Renal cortex interstitium (tissue), 15 donors: ENCODE measurements at places on chromosomes 3 and 15. TPM values are rescaled to one million over a fixed set of nuclear protein-coding genes. Genes with fewer than 3 reads are reported as not detected.

GRCh38 chr3:53081318-53081717, 35.4 kb upstream of the SFMBT1 start:
- no peak for DNase-seq

DNA sequence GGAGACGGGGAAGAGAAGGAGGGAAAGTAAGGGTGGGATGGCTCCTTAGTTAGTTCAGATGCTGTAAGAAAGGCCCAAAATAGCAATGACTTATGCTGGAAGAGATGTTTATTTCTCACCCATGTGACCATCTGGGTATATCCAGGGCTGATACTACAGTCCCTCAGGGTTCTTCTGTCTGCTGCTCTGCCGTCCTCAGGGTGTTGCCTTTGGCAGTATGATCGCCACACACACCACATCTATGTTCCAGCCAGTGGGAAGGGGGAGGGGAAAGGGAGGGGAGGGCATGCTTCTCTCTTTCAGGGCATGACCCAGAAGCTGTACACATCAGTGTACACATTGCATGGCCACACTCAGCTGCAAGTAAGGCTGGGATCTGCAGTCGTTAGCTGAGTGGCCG, 10.2 kb downstream of the CD276 start:
- DNase-seq: no peak

DNA sequence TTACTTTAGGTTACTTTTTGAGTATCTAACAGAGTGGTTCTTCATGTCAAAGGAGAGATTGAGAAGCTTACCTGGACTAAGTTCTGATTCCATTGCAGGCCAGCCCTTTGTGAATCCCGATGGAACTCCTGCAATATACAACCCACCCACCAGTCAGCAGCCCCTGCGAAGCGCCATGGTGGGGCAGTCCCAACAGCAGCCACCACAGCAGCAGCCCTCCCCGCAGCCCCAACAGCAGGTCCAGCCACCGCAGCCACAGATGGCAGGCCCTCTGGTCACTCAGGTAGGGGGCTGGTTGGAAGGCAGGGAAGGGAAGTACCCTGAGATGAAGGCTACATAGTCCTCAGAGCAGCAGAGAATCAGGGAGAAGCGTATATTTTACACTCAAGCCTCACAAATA, 97.8 kb downstream of the ARPP21 start:
- DNase-seq: no peak

GRCh38 chr15:90241343-90242192, 7.6 kb downstream of the GDPGP1 start:
- no peak for DNase-seq

DNA sequence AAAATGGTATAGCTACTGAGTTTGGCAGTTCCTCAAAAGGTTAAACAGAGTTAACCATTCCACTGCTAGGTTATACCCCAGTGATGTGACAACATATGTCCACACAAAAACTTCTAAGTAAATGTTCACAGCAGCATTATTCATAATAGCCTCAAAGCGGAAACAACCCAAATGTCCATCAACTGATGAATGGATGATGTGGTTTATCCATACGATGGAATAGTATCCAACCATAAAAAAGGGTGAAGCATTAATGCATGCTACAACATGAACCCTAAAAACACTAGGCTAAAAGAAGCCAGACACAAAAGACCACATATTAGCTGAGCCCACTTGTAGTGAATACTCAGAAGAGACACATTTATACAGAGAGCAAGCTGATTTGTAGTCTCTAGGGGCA, 9.0 kb downstream of the XXYLT1 start:
- no peak for DNase-seq

DNA sequence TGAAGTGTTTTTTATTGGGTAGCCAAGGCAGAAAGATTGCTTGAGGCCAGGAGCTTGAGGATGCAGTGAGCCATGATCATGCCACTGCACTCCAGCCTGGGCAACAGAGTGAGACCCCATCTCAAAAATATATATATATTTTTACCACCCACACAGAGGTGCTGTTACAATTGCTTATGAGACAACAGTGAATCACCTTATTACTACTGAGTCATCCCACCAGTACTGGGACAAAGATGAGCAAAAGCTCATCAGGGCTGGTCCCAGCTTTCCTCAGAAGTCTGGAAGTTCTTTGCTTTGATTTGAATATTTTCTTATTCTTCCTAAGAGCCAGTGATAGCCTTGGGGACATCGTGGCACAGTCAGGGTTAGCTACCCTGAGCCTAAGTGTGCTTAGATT, 207.7 kb downstream of the SOX2 start:
- DNase-seq: no peak

- no peak for DNase-seq
Observed at GRCh38 chr3:61955483-61955882, 394.1 kb downstream of the PTPRG start.

DNA sequence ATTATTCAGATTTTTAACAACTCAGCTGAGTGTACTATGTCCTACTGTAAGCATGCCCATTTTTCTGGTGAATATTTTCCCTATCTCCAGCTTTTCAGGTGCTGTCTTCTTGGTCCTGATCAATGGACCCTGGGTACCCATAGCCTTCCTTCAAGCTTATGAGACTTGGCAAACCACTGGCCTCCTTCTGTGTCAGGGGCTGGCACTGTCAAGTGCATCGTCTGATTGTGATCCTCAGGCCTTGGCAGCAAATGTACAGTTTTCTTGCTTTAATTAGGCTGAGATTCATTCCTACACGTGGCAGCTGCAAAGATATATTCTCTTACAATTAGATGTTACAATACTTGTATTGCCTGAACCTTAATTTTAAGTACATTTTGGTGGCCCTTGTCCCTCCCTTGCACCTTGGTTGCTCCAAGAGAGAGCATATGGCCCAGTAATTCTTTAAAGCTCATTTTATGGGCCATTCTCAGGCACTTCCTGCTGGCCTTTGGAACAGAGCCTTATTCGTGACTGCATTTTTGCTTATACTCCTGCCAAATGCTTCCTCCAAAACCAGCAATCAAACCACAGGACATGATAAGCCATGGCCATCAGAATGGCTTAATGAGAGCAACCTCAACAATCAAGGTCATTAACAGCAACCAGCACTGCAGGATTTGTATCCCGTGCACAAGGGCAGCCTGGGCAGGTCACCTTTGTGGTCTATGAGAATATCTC, 179.9 kb downstream of the CNTN6 start:
- DNase-seq: no peak

DNA sequence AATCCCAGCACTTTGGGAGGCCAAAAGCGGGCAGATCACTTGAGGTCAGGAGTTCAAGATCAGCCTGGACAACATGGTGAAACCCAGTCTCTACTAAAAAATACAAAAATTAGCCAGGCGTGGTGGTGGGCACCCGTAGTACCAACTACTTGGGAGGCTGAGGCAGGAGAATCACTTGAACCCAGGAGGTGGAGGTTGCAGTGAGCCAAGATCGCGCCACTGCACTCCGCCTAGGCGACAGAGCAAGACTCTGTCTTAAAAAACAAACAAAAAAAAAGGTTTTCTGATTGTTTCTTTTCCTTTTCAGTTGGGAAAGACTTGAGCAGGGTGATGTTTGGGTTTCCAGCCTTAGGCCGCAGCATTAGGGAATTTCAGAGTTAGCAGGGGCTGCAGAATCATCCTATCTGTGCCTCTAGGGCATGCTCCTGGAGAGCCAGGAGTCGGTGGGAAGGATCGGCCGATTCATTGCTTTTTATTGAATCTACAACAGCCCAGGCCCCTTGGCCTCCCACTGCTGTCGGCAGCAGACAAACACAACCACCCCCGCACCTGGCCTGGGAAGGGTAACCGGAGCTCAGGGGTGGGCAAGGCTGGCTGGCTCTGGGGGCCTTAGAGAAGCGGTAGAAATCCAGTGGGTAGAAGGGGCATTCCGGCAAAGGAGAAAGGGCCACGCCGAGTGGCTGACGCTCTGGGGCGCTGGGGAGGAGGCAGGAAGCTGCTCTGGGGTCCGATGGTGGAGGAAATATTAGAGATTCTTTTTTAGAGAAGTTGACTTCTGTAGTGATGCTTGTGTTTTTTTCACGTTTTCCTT, 6.3 kb downstream of the CHAC1 start:
- no peak for DNase-seq

- no peak for DNase-seq
Observed at GRCh38 chr15:71757741-71758530, 52.4 kb upstream of the NR2E3 start.

DNA sequence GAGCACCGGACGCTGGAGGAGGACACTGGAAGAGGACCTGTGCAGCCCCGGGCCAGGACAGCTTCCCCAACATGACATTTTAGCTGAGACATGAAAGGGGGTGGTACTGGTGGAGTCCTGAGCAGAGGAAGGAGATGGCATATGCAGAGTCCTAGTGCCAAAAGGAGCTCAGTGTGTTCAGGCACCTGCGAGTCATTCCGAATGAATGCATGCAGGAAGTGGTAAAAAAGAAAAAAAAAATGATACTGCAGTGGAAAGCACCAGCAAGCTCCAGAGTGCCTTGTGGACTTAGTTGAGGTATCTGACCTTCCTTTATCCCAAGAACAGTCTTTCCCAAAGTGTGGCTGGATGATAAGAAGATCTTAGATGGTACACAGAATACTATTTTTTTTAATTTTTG, 6.6 kb upstream of the ZNF148 start:
- no peak for DNase-seq

DNA sequence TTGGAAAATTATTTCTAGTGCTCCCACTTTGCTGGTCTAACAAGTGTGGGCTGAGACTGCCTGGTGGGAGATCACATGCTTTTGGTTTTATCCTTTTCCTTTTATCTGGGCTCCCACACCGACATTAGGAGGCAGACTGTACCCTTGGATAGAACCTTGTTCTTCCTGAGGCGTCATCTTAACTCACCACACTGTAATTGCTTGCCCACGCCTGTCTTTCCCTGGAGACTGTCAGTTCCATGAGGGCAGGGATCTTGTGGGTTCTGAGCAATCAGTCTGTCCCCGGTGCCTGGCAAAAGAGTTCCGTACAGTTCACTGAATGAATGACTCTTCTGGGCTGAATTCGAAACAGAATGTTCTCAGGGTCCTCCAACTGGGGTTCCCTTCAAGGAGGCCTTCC, 124.6 kb upstream of the ABHD17C start:
- DNase-seq: no peak

SLC24A5 gene
- polyA plus RNA-seq: 0.39 TPM

SEMA3B gene
- polyA plus RNA-seq: 69.5 TPM

GALNT15 gene
- 3.1 TPM for polyA plus RNA-seq
